ENCODE measurements at places on chromosomes 7 and 10.

DNA sequence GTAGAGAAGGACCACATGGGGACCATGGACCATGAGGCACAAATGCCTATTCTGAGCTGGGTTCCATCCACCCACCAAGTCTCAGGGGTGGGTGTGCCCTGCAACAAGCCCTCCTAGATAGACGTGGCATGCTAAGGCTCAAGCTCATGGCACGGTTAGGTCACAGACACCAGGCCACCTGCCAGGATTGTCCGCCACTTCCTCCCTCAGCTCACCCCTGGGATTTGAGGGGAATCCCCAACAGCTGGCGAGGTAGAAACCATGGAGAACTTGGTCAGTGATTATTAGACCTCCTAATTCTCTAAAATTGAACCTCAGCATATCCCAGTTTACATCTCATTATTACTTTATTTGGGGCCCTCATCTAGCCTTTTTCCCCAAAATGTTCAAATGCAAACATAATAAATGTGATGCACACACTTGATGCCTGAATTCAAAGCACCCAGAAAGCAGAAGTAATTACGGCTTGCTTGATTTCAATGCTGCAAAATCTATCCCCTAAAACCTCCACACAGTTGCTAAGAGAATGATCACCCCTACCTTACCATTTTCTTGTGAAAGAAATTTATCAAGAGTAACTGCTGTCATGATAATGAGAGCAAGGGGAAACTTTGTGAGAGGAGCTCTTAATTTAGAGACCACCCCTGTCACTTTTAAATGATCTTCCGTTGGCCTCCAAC is 366.6 kb upstream of the PFKP start:
- DNase-seq = no peak

- no peak for DNase-seq
Observed at GRCh38 chr10:1538531-1539061, 198.7 kb downstream of the ADARB2 start.

DNA sequence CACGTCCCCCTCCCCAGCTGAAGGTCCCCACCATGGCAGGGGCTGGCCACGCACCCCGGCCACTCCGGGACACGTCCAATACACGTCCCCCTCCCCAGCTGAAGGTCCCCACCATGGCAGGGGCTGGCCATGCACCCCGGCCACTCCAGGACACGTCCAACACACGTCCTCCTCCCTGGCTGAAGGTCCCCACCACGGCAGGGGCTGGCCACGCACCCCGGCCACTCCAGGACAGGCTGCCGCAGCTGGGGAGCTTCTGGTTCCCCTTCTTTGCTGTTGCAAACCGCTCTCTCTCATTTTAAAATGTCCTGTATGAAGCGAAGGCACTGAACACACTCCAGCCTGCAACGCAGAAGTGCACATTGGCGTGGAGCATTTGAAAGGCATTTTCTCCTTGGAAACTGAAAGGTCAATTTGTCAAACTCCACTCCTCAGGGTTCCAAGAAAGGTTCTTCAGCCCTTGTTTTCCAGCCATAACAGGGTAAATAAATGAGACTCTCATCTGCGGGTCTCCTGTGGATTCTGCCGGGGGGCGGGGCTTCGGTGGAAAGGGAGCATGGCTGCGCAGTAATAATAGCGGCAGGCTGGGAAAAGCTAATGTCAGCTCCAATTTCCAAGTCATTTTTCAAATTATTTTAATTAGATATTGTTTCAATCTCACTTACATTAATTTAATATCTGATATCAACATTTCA is 580.3 kb downstream of the DNAJB6 start:
- DNase-seq = no peak

DNA sequence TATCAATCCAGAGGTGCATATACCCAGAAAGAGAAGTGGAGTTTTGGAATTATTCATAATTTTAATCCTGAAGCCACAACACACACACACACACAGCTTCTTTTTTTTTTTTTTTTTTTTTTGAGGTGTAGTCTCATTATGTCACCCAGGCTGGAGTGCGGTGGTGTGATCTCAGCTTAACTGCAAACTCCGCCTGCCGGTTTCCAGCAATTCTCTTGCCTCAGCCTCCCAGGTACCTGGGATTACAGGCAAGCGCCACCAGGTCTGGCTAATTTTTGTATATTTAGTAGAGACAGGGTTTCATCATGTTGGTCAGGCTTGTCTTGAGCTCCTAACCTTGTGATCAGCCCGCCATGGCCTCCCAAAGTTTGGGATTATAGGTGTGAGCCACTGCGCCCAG is 35.4 kb downstream of the TET1 start:
- no peak for DNase-seq

GRCh38 chr7:47454069-47454973 is 127.6 kb downstream of the TNS3 start:
- no peak for DNase-seq

- DNase-seq = no peak
Observed at GRCh38 chr7:122136639-122137245, 7.3 kb downstream of the AASS start.

- DNase-seq = no peak
Observed at GRCh38 chr7:77796960-77797359, 1.3 kb downstream of the TMEM60 start.

Measured in stimulated activated CD4-positive, alpha-beta T cell treated with anti-CD3 and anti-CD28 coated beads, Interleukin-4, amount 100 ng/mL, for 4 hours (primary cell).